ENCODE measurements at places on chromosomes 1 and 21.

DNA sequence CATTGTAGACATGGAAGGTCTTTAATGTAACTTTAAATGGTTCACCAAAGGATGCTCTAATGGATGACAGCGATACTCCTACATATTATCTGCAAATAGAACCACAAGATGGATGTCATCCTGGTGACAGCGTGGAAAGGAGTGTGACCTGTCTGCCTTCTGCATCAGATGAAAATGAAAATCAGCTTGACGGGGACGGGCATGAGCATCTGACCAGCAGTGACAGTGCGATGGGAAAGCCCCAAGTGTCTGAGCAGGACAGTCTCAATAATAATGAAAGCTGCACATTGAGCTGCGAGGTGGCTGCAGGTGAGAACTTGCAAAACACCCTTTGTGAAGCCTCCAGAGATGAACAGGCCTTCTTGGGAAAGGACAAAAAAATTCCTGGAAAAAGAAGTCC lies 25.2 kb downstream of the CNST start:
- no peak for DNase-seq

GRCh38 chr1:62417351-62417999 lies 19.4 kb upstream of the USP1 start:
- no peak for DNase-seq

DNA sequence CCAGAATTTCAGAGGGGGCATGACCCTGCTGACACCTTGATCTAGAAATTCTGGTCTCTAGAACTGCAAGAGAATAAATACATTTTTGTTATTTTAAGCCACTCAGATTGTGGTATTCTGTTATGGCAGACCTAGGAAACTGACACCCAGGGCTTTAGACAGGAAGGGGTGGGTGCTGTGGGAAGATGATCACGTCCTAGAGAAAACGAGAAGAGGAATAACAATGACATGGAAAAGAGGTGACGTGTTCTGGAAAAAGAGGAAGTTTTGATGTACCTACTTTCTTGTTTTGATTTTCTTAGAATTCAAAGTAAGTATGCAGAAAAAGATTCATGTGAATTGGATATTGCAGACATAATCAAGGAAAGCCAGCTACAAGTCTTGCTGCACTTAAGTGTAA lies 232.9 kb upstream of the RUNX1 start:
- no peak for DNase-seq

DNA sequence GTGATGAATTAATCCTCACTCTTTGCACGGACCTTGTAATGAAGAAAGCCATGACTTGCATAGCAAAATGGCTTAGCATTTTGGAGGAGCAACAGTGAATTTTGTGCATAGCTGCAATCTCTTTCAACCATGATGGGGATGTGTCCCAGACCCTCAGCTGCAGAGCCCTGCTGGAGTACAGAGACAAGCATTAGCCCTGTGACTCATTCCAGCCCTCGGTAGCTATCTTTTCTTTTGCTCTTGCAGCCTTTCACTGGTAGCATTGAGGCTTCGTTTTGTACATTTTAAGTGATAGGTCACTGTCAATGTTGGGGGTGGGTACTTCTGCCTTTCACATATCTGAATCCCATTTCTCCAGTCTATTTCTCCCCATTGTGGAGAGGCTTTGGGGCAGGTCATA lies 58.4 kb downstream of the SLC35F3 start:
- no peak for DNase-seq

DNA sequence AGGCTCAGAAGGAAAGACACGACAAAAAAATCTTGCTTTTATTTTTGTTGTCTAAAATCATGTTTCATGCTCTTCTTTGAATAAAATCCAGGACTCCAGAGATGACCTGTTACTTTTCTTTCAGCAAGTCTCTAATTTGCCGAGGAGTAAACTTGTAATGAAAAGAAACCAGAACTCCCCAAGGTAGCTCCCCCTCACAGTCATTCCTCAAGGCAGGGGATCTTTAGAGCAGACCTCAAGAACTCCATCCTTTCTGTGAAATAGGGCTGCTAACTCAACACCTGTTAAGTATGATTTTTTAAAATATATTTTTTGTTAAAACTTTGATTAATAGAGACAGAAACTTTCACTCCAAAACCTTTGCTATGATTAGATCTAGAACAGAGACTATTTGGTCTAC lies 82.7 kb upstream of the ABCD3 start:
- DNase-seq = no peak

DNA sequence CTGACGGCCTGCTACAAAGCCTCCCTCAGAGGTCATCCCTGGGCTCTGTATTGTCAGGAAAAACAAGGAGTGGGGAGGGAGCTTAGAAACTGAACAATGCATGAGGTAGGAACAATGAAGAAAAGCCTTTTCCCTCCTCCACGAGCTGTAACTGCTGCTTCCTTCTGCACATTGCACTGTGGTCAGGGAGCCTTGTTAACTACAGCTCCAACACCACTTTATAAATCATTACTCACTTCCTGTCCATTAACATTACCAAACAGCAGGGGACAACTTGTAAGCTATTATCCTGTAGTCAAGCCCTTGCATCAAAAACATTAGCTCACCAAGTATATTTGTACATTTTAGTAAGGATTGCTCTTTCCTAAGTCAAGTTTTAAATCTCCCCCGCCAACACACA lies 336.0 kb upstream of the NR5A2 start:
- no peak for DNase-seq

- DNase-seq = no peak
These were observed 940 bp upstream of the ATAD3A start for GRCh38 chr1:1510912-1511532.

GRCh38 chr1:184903111-184903692 lies 71.1 kb downstream of the NIBAN1 start:
- DNase-seq = no peak

- no peak for DNase-seq
These were observed 168.8 kb upstream of the PLXNA2 start for GRCh38 chr1:208413006-208413405.

GRCh38 chr1:25541889-25542658 lies 1.3 kb upstream of the LDLRAP1 start:
- DNase-seq = no peak

DNA sequence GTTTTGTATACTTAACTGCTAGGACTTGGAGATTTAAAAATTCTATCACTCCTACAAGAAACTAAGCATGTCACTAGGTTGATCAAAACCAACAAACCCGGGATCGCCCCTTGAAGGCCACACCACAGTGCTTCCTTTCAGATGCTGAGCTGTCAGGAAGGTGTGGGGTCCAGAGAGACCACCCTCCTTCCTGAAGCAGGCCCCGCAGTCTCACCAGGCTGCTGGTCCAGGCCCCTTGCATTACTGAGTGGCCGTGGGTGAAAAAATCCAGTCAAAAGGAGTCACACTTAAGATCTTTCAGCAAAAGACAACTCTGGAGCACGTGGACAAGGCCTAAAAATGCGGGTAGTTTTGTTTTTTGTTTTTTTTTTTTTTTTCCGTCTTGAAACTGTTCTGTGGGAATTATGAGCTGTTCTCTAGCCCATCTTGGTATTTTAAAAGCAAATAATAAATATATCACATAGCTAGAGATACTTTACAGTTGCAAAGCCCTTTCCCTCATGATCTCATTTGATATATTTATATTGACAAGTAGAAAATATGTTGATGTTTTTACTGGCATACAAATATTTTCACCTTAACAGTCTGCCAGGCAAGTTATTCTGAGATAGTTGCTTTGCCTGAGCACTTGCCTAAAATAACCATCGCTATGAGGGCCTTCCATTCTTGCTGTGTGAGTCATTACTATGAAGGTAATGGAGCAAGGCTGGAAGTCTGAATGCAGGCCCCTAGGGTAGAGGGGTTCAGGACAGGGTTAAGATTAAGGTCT lies 73.1 kb upstream of the EDEM3 start:
- DNase-seq = no peak

DNA sequence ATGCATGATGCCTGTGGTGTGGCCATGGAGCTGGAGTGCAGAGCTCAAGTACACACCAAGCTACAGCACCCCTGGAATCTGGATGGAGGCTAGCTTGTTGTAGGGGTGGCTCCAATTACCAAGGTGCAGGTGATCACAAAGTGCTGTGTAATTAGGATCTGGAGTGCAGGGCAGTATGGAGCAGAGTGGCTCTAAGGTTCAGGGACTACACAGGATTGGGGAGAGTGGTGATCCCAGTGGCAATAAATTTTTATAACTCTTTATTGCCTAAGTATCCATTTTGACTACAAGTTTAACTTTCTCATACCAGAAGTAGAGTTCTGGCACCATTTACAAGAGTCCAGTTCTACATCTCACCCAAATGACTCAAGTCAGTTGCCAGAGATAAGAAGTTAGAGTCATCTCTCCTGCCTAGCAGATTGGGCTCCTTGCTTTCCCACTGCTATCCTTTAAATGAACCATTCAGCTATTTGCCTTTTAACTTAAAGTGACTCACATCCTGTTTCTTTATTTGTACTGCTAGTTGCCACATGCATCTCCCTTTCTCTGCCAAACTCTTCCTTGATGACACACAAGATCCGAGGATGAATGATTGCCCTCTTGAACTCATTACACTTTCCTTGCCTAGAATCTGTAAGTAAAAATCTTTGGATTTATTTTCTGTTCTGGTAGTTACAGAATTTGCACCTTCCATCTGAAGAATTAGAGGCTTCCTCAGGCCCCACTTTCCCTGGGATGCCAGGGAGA lies 427.2 kb downstream of the KCNT2 start:
- no peak for DNase-seq

DNA sequence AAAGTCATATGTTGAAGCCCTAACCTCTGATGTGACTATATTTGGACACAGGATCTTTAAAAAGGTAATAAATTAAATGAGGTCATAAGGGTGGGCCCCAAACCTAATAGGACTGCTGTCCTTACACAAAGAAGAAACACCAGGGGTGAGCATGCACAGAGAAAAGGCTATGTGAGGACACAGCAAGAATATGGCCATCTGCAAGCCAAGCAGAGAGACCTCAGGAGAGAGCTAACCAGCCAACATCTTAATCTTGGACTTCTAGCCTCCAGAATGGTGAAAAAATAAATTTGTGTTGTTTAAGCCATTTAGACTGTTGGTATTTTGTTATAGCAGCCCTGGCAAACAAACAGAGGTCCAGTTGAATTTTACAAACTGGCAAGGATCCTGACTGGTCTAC lies 223.9 kb downstream of the LTN1 start:
- DNase-seq = no peak

DNA sequence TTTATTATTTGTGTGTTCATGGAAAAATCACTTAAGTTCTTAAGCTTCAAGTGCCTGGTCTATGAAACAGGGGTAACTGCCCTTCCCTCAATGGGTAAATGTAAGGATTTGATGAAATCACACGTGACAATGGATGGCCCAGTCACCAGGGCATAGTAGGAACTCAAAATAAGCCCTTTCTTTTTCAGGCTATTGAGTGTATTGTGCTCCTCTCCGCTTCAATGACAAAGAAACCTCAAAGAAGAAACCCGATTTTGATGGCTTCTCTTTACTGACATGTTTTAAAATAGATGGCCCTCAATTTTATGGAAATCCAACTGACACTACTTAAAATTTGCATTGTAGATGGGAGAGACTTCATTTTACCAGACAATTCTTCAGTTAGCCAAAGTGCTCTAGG lies 543.5 kb downstream of the OMA1 start:
- DNase-seq = no peak

- no peak for DNase-seq
These were observed 106.9 kb downstream of the ZNF281 start for GRCh38 chr1:200302921-200303290.

GRCh38 chr1:25891606-25892005 lies 14.6 kb downstream of the STMN1 start:
- DNase-seq = no peak

- DNase-seq = no peak
These were observed 31.6 kb downstream of the SMYD2 start for GRCh38 chr1:214312530-214313051.

DNA sequence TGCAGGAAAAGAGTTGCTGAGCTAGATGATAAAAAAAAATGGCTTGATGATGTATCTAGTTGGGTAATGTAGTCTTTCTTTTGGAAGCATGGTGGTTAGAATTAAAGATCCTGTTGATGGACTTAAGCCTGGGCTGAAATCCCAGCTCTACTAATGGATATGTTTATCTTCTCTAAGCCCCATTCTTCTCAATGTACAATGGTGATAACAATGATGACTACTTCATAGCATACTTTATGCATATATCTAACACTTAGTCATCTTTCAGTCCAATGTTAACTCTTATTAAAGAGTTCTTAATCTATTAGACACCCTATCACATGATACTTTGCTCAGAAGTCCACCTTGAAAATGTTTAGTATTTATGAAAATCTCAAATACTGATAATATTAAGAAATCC lies 189.5 kb downstream of the PLA2G4A start:
- DNase-seq = no peak

DNA sequence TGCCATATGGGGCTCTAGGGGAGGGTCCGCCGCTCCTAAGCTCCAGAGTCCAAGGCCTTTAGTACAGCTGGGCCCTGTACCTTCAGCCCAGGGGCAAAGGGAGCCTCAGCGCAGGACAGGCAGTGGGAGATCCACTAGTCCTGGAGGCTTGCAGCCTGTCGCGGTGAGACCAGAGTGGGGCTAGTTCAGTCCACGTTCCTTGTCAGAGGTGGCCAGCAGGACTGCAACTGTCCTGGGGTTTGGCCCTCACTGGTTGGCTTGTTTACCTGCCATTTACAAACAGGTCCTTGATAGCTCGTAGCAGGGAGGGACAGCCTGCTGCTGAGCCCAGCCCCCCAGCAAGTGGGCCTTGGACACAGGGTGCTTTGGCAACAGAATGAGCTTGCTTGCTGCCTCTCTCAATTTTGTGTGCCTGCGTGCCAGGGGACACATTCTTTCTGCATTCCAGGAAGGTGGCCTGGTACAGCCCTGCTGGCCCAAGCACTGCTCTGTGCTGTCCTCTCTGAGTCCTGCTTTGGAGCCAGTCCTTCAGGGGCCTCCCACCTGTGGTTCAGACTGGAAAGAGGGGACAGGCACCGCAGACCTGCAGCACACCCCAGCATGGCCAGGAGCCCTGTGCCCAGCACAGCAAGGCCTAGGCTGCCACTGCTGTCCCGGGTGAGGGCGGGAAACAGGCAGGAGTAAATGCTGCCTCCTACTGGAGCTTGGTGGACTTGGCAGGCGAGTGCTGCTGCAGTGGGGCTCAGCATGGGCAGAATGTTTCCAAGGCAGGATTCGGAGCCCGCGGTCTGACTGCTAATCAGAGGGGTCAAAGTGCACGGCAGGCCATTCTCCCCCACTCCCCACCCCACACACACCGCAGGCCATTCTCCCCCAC lies 15.2 kb downstream of the H6PD start:
- no peak for DNase-seq

DNA sequence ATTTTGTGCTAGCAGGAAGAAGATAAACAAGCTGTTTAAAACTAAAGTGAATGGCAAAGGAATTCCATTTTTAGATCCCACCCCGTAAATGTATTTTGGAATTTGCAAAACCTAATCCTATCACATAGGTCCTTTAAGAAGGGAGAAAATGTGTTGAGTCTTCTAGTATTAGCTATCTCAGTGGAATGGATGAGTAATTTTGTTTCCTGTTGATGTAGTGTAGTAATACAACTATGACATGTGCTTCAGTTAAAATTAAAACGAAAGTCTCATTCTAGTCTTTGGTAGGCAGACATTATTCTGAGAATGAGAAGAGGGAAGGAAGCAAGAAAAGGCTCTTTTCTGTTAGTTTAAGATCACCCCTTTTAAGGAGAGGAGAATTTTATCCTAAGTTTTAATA lies 265.9 kb upstream of the C1orf105 start:
- no peak for DNase-seq

- no peak for DNase-seq
These were observed 6.7 kb downstream of the KHDRBS1 start for GRCh38 chr1:32020339-32020738.

Measured in stimulated activated CD8-positive, alpha-beta memory T cell treated with anti-CD3 and anti-CD28 coated beads, Interleukin-12 subunit alpha, Interleukin-12 subunit beta, amount 100 ng/mL, for 1 hour (primary cell).